ENCODE measurements at places on chromosomes 2 and 18. TPM values are rescaled to one million over a fixed set of nuclear protein-coding genes. Genes with fewer than 3 reads are reported as not detected.

Gene LCT
- not detected for polyA plus RNA-seq

Gene SPHKAP
- polyA plus RNA-seq: 0.06 TPM

Gene MEMO1
- 43.7 TPM for polyA plus RNA-seq

Gene CCDC150
- polyA plus RNA-seq: 2.5 TPM

Gene CSRNP3
- polyA plus RNA-seq: 1.2 TPM

Gene SIGLEC15
- polyA plus RNA-seq: 1.5 TPM

Gene MFSD2B
- polyA plus RNA-seq: not detected

Gene NAT8
- not detected for polyA plus RNA-seq

Gene NEUROD1
- not detected for polyA plus RNA-seq

Gene CHMP3
- polyA plus RNA-seq: 90.1 TPM

Gene ACMSD
- polyA plus RNA-seq: not detected

Gene RNF152
- polyA plus RNA-seq: 2.3 TPM

Gene CRYGD
- polyA plus RNA-seq: not detected

Gene RGPD3
- 0.08 TPM for polyA plus RNA-seq

Gene ACAA2
- 94.8 TPM for polyA plus RNA-seq

Gene PIEZO2
- polyA plus RNA-seq: 0.93 TPM

Gene PRKAG3
- polyA plus RNA-seq: not detected

Gene KCNJ3
- polyA plus RNA-seq: not detected

Gene XIRP2
- polyA plus RNA-seq: not detected

Gene MFF
- polyA plus RNA-seq: 301 TPM

Gene PDCD1
- not detected for polyA plus RNA-seq

Gene FASTKD1
- polyA plus RNA-seq: 15.7 TPM

Gene SOWAHC
- 18.0 TPM for polyA plus RNA-seq

Gene WDR75
- polyA plus RNA-seq: 25.8 TPM

Gene SPATA3
- polyA plus RNA-seq: not detected

Gene CXCR1
- not detected for polyA plus RNA-seq

Gene SAG
- polyA plus RNA-seq: not detected

Gene OSBPL1A
- polyA plus RNA-seq: 14.9 TPM

Gene TMEM237
- 92.7 TPM for polyA plus RNA-seq

Gene POTEI
- polyA plus RNA-seq: not detected
